ENCODE measurements at places on chromosomes 6 and 20.

DNA sequence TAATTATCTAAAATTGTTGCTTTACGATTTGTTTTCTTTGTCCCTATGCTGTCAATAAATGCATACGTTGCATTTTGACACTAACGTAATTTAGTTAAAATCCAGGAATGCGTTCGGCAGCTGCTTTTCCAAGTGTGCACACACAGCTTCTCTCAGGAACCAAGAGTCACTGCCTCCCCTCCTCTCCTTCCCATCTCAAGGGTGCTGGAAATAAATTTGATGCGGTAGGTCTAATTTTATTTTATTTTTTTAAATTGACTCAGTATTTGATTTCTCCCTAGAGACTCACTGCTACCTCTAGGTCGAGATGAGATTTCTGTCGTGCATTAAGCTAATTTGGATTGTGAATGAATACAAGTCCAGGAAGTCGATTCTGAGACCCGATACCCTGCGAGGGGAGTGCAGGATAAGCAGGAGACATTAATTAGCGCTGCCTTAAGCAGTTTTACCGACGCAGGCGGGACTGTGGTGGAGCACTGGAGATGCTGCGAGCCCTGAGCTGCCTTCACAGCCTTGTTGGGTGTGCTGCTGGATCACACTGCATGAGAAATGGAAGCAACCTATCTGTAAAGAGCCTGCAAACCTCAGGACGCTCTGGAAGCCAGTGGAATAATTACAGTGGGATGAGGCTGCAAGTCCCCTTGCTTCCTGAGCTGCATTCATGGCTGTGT, 381.2 kb downstream of the C6orf118 start:
- no peak for DNase-seq

DNA sequence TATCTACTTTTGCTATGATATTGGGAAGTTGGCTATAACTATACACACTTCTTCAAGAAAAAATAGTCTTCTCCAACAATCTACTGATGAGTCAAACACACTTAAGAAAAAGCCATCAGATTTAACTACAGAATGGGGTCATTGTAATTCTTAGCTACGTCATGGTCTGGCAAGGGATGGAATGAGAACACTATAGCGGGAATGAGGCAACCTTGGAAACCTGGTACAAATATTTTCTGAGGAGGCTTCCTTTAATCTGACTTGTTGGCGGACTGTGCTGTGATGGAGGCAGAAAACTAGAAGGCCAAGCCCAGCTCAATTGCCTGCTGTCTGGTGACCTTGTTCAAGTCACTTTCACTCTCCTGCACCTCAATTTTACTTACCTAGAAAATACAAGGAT, 586.8 kb upstream of the JAG1 start:
- DNase-seq: no peak

- DNase-seq: no peak
Measured at GRCh38 chr6:35401514-35401913, 50.6 kb upstream of the FANCE start.

GRCh38 chr6:167919349-167919748, 78.1 kb upstream of the KIF25 start:
- no peak for DNase-seq

GRCh38 chr20:1881240-1881835, 13.9 kb upstream of the SIRPA start:
- DNase-seq: no peak

GRCh38 chr6:11241793-11242201, 9.3 kb upstream of the NEDD9 start:
- DNase-seq: no peak

DNA sequence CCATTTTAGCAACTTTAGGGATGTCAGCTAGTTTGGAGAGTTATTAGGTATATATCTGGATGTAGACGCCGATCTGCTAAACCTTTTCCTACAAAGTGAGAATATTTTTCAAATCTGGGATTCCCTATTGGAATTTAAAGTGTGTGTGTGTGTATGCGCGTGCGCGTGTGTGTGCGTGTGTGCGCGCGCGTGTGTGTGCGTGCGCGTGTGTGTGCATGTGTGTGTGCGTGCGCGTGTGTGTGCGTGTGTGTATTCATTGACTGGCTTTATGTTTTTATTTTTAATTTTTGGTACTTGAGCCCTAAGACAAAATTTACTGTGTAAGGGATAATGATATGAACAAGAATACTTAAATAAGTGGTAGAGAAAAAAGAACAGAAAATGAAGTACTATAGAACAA, 8.1 kb downstream of the PRL start:
- DNase-seq: no peak

- DNase-seq: no peak
Measured at GRCh38 chr20:57193094-57193493, 73.3 kb downstream of the BMP7 start.

DNA sequence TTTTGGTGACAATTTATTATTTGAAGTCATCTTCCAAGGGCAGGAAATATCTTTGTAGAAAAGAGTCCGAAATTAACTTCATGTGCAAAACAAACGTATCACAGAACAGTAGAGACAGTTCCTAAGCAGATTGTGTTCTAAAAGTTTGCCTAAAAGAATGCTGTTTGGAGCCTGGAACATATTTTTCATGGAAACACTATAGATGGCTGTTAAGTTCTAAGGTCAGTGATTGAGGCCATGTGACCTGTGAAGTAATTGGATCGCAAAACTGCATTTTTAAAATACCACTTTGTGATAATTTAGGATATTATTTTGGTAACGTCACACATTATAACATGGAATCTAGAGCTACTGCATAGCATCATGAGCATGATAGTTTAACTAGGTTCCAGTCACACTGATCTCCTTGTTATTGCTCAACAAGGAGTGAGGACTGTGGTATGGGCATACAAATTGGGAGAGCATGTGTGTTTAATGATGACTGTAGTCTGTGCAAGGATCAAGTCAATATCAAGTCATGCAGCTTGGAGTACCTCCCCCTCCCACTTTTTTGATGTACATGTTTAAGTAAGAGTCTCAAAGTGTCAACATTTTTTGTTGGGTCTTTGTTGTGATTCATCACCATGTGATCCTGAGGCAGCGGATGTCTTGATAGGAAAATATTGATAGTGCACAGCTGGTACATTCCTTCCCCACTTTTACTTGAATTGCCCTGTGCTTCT, 609.3 kb upstream of the CITED2 start:
- no peak for DNase-seq

DNA sequence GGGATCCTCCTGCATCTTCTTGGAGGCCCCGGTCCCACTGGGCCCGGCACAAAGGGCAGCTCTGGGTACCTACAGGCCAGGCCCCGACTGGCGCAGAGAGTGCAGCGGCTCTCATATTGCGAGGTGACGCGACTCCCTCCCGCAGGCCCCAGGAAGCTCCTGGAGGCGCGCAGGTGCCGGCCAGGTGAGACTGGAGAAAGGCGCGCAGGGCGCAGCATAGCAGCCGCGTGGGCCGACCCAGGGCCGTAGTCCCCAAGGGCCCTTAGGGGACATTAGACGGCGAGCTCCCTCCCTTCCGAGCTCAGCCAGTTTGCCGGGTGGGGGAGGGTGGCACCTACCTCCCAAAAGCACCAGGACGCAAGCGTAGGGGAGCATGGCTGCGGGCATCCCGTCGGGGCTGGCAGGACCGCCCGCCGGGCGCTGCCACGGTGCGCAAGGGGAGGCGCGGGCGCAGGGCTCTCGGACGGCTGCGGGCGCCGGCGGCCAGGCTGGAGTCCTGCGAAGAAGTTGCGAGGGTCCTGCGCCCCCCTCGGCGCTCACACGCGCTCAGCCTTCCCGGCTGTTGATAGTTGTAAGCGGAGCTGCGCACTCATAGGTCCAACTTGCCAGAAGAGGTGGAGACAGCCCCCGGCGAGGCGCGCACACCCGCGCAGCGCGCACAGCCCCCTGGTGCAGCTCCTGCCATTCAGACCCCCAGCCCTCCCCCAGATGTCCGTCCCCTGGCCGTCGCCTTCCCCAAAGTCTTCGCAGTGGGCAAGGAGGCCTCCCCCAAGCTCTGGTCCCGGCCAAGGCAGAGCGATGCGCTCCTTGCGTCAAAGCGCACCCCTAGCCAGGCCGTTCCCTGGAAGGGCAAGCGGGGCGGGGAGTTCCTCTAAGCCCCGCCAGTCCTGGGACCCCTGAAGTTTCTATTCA, 622 bp downstream of the APCDD1L start:
- no peak for DNase-seq

GRCh38 chr6:26571592-26572296, 25.0 kb upstream of the ABT1 start:
- peak; percentile 79 for DNase-seq

GRCh38 chr20:10662661-10663458, 10.9 kb downstream of the JAG1 start:
- DNase-seq: no peak
